Mucosa of gallbladder (tissue), 1 donor: ENCODE measurements at places on chromosomes 7 and 10.

DNA sequence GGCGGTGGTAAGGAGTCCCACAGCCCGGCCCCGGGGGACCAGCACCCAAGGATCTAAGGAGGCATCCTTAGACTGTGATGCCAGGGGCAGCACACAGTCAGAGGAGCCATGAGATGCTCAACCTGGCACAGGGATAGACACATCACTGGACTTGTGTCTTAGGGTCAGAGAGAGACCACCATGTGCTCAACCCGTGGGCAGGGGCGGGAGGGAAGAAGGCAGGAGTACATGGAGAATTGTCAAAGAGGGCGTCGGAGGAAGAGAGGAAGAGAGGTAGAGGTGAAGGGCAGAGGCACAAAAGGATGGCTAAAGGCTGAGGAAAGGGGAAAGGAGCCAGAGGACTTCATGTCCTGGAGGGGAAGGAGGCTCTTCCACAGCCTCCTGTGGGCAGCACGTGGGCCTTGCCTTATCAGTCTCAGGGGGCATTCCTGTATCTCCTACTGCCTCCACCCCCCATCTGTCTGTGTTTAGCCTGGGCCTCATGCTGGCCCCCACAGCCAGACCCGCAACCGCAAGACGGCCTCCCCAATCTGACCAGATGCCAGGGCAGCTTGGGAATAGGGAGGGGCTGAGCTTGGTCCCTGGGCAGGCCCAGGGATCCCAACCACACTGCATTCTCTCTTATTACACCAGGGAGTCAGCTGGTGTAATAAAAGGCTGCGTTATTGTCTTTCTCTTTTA is 2.2 kb downstream of the ADCY1 start:
- no peak for DNase-seq

DNA sequence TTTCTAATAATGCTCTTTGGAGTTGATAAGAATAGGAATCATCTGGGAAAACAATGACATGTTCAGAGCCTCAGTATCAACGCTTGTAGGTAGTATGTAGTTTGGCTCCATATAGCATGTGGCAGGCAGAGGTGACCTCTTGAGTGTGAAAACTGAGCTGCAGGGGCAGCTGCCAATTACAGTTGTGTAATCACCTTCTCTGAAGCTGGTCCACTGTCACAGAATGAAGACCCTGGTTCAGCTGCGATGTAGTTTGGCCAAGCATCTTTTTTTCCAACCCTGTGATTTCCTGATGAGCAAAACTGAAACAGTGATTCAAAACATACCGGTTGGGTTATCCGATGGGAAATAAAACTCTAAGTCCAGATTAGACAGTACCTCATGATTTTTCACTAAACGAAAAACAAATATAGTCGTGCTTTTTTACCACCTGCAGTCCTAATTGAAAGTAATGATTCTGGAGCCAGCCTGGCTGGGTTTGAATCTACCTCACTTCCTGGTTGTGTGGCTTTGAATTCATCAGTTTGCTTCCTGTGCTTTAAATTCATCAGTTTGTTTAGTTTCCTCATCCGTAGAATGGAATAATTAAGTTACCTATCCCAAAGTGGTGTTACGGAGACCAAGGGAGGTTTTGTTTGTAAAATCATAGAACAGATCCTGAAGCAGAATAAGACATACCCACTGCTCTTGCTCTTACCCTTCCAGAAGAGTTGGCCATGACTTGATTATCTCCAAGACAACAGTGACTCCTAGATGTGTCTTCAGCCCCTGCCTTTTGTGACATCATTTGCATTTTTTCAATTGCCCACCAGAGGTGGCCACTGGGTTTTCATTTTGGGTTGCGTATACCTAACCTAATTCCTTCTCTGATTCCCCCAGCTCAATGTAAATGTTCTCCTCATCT is 87.4 kb downstream of the CELF2 start:
- DNase-seq, result no peak

- no peak for DNase-seq
These were observed 9.3 kb downstream of the TCAF1 start for GRCh38 chr7:143892527-143893300.

- no peak for DNase-seq
These were observed 7.3 kb downstream of the AASS start for GRCh38 chr7:122136639-122137245.

DNA sequence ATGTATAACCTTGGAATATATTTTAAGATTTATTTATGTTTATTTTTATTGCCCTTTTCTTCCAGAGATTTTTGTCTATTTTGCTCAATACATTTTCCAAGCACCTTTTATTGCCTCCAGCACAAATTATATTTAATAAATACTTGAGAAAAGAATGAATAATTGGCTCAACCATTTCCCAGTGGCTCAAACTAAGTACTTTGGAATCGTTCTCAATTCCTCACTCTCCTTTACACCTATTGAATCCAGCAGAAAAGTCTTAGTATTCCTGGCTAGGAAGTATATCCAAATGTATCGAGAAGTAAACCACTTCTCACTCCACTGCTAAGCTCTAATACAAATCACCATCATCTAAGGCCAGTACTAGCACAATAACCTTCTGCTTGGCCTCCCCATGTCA is 276.1 kb downstream of the NEBL start:
- no peak for DNase-seq

DNA sequence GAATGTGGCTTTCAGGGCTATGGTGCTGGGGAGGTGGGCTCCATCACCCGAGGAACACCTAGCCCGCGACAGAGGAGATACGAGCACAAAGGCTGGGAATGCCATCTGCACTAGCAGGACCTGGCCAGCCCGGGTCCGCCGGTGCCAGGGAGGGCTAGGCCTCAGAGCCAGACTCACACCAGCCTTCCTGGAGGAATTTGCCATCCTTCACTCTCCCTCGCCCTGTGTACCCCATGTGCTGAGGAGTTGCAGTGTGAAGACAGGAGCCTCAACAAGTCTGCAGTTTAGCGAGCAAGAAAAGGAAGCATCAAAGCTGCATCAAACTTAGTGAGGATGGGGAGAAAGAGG is 123.6 kb upstream of the JCAD start:
- no peak for DNase-seq

GRCh38 chr7:150943453-150943814 is 34.7 kb downstream of the KCNH2 start:
- no peak for DNase-seq

GRCh38 chr7:87627634-87627994 is 584 bp upstream of the RUNDC3B start:
- no peak for DNase-seq
